ENCODE measurements at places on chromosomes 4 and X.

- no peak for DNase-seq
Observed at GRCh38 chrX:3293251-3293650, 53.2 kb downstream of the MXRA5 start.

GRCh38 chrX:133645256-133645655 is 230.0 kb upstream of the GPC4 start:
- no peak for DNase-seq

DNA sequence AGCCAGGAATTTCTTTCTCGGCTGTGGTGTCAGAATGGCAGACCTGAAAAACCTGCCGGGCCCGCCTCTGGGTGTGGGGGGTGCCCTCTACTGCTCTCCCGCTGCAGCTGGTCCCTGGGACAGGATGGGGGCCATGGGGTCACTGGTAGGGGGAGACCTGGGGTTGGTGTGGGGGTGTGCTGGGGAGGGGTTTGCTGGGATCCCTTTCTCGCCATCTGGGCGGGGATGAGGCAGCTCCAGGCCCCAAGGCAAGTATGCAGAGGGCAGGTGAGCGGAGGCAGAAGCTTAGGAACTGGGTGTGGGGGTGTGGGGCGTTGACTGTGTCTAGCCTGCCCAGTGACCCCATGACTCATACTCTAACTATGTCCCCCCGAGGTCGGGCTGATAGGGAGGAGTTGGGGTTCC is 884 bp downstream of the CCDC120 start:
- no peak for DNase-seq

DNA sequence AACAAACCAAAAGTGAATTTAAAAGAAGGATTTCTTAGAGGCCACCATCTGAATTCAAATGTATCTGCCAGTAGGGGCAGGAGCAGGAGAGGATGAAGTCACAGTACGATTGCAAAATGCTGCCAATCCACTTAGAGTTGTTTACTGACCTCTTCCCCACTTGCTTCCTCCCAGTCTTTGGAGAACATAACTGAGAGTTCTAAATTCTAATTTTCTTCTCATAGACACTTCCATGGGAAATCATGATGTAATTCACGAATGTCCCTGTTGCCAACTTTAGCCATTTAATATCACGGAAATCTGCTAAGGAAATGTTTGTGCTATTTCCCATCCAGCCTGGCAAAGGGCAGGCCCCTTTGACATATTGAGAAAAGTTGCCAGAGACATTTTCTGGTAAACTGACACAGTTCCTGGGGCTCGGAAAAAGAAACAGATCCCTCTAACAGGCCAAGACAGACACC is 33.6 kb upstream of the NOCT start:
- DNase-seq: no peak

GRCh38 chr4:42473071-42473684 is 75.9 kb downstream of the SHISA3 start:
- DNase-seq: no peak

DNA sequence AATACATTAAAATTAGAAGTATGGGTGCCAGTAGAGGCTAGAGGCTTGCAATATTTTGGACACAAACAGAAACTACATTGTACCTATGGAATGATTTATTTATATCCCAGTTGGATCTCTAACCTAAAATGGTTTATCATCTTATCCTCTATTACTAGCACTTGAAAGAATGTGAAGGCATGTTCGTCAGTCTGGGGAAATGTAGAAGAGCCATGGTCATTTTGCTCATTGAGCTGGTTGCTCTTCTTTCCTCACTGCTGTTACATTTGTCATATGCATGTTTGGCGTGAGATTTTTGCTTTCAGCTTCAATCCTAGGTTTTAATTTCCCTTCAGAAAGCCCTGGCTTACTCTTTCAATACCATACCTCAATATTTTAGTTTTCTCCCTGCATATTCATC is 82.4 kb upstream of the MYOZ2 start:
- no peak for DNase-seq

DNA sequence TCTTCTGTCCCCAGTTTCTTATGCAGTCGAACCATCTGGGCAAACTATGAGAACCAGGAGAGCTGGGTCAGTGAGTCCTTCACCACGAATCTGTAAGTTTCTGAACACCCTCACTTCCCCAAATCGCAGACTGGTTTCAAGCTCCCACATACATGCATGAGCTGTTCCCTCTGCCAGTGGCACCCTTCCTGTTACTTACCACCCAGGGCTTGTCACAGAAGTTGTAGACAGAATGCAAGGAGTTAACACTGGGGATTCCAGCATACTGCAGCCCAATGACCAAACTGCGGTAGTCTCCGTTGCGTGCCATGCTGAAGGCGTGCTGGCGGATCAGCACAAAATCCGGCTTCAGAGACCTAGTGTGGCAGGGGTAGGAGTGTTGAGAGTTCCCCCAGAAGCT is 14.6 kb downstream of the SYN1 start:
- no peak for DNase-seq

DNA sequence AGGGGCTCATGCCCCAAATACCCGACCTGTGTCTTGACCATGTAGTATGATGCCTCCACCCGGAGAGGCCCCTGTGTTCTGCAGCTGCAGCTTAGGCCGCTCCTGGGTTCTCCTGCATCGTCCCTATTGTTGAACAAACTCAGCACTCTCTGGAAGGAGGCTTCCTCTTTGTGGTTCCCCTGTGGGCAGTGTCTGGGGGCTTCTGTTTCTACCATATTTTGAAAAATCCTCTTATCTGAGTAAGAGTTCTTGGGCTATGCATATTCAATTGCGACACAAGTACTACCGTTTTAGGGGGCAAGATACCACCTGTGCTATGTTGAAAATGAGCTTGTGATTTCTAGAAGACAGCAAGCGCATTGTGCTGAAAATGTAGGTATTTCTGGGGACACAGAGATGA is 276.6 kb downstream of the DHRSX start:
- DNase-seq: no peak

DNA sequence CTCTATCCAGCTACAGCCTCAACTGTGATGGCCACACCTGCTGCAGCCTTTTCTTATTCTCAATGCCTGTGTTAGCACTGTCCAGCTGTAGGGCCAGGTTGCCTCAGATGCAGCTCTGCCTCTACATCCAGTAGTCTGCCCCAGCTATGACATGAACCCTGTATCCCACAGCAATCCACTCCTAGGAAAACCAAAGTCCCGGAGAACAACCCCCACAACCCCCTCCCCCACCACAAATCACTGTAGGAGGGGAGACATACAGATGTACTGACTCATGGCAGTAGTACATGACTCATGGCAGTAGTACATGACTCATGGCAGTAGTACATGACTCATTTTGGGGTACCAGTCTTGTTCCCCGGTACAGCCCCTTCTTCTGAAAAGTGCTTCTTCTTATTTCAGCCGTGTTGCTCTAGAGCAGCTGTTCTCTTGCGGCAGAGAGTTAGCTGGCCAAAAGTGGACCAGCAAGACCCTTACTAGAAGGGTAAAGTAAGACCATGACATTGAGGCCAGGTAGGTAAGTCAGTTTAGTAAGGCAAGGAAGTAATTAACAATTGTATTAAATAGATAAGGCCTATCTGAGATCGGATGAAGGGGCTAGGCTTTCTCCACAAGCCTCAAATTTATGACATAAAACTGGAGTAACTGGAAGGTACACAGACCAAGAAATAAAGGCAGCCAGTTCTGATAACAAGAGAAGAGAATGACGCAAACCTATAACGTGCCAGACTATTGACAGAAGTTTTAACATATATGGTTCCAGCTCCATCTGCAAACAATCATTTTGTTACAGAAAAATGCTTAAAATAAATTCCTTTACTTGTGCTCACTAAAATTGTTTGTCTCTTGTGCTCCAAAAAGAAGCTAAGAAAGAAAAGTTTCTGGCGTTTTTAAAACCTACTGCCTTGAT is 221.4 kb downstream of the TACR3 start:
- no peak for DNase-seq

GRCh38 chrX:63526863-63527262 is 175.7 kb upstream of the SPIN4 start:
- no peak for DNase-seq

GRCh38 chrX:68072041-68072440 is 361.3 kb downstream of the OPHN1 start:
- DNase-seq: no peak

DNA sequence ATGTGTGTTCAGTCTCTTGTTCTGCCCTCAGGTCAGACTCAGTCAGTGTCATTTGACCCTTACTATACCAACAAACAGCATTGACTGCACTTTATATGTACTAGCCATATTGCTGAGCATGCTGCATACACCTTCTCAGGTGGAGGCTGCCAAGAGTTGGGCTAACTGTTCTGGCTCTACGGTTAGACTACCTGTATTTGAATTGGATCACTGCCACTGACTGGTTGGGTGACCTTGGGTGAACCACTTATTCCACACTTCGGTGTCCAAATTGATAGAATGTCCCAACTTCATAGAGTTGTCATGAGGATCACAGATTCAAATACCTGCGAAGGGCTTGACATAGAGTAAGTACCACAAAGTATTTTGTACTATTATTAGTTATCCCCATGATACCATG is 91.2 kb upstream of the GPR50 start:
- no peak for DNase-seq

GRCh38 chr4:14868426-14869395 is 133.6 kb upstream of the CPEB2 start:
- DNase-seq: no peak

GRCh38 chr4:77731656-77732055 is 87.5 kb downstream of the CNOT6L start:
- no peak for DNase-seq

DNA sequence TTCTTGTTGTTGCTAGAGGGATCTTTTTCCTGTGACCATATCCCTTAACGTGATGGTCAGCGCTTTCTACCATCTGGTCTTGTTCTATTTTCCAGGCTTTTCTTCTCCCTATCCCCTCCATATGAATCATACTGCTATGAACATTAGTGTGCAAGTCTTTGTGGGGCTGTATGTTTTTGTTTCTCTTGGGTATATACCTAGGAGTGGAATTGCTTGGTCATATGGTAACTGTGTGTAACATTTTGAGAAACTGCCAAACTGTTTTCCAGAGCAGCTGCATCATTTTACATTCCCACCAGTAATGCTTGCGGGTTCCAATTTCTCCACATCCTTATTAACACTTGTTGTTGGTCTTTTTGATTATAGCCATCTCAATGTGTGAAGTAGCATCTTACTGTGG is 121.4 kb downstream of the SPRY1 start:
- no peak for DNase-seq

DNA sequence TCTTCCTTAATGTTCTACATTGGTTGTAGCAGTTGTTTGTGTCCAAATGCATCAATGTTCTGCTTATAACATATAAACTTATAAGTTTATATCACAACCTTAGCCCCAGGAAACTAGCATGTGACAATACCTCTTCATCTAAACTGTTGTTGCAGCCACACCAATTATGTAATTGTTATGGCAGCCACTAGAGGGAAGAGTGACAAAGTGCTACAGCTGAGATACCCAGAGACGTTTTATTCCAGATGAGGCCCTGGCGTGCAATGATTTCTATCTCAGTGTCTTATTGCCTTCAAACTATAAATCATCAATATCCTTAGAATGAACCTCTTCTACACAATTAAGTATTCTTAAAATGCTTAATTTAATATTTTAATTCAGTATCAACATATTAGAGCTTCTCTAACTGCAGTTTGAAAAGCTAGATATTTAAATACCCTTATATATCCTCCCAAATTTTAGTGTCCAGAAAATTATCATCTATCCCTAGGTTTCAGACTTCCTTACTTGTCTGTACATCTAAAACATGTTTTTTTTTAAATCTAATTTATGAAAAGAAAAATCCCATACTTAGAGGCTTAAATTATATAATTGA is 171.6 kb downstream of the PCDH10 start:
- no peak for DNase-seq

DNA sequence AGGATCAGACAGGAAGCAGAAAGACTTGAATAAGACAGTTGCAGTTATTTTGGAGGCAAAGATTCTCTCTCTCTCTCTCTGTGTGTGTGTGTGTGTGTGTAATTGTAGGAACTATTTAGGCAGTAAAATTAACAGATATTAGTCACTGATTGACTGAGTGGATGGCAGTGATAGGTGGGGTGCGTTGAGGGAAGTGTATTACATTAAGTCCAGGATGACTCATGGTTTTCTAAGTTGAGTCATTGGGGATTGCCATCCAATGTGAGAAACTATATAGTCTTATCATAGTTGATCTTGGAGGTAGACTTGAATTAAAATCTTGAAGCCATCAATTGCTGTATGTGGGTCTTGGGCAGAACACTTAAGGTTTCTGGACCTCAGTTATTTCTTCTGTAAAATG is 75.4 kb downstream of the AR start:
- no peak for DNase-seq

GRCh38 chr4:141761926-141762325 is 125.5 kb downstream of the IL15 start:
- DNase-seq: no peak

- DNase-seq: no peak
Observed at GRCh38 chr4:101464596-101464995, 117.3 kb upstream of the PPP3CA start.

DNA sequence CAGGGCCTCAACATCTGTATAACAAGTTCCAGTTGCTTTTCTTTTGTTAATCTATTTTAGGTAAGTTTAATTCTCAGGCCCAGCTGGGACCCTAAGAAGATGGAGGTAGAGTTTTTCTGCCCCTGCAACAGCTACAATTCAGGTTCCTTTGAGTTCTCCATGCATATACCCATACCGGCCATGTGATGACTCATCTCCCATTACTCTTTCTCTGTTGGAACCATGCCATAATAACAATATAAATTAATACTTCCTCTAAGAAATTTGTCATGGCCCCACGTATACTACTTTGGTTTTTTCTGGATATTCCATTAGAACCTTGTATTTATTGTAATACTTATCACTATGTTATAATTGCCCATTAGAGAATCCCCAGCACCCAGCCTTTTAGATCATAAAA is 1.3 kb upstream of the INTU start:
- no peak for DNase-seq

GRCh38 chr4:26272654-26273615 is 47.9 kb upstream of the RBPJ start:
- DNase-seq: no peak

GRCh38 chr4:41346306-41347061 is 89.8 kb downstream of the UCHL1 start:
- DNase-seq: no peak

DNA sequence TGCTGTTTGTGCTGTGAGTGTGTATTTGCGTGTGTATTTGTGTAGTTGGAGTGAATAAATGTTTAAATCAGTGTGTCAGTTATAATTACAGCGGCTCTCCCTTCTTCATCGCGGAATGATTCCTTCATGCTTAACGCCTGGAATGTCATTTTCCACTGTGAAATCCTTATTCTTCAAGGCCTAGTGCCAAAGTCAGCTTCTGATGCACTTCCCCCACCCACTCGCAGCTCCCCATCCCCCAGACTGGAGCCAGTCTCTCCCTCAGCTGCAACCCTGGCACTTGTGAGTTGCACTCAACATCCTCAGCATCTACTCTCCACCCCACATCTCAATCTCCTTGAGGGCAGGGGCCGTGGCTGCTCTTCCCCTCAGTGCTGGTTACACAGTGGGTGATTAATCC is 583.0 kb downstream of the BCOR start:
- no peak for DNase-seq

All from stimulated activated CD4-positive, alpha-beta T cell treated with anti-CD3 and anti-CD28 coated beads, Interleukin-12 subunit alpha, Interleukin-12 subunit beta, amount 100 ng/mL, for 24 hours (primary cell).